ENCODE measurements at places on chromosomes 5 and 9. TPM values are rescaled to one million over a fixed set of nuclear protein-coding genes. Genes with fewer than 3 reads are reported as not detected.

IFNK gene
- polyA plus RNA-seq, result not detected

TAF1L gene
- not detected for polyA plus RNA-seq

GRM6 gene
- 0.01 TPM for polyA plus RNA-seq

OTULINL gene
- 21.1 TPM for polyA plus RNA-seq

TEX10 gene
- 4.8 TPM for polyA plus RNA-seq

ST6GALNAC4 gene
- 25.2 TPM for polyA plus RNA-seq

AMBP gene
- polyA plus RNA-seq, result not detected

LRRC19 gene
- 25.9 TPM for polyA plus RNA-seq

PCDHB4 gene
- polyA plus RNA-seq, result 0.60 TPM

CLIC3 gene
- polyA plus RNA-seq, result not detected

PKD2L2 gene
- 0.07 TPM for polyA plus RNA-seq

ECSCR gene
- 2.5 TPM for polyA plus RNA-seq

OLFML2A gene
- 3.4 TPM for polyA plus RNA-seq

COX7C gene
- 1,769 TPM for polyA plus RNA-seq

C5orf58 gene
- not detected for polyA plus RNA-seq

TMEM250 gene
- 48.4 TPM for polyA plus RNA-seq

ADAMTS16 gene
- not detected for polyA plus RNA-seq

DDX4 gene
- not detected for polyA plus RNA-seq

PCA3 gene
- 0.60 TPM for polyA plus RNA-seq

WHRN gene
- polyA plus RNA-seq, result 0.60 TPM

OR1Q1 gene
- polyA plus RNA-seq, result not detected

MARCHF11 gene
- not detected for polyA plus RNA-seq

GRIN3A gene
- polyA plus RNA-seq, result 1.2 TPM

FKTN gene
- polyA plus RNA-seq, result 1.4 TPM

TAS2R1 gene
- polyA plus RNA-seq, result not detected

PCDHA1 gene
- not detected for polyA plus RNA-seq

FST gene
- polyA plus RNA-seq, result 1.9 TPM

GABRB2 gene
- polyA plus RNA-seq, result under 0.01 TPM

BTNL9 gene
- polyA plus RNA-seq, result 0.46 TPM

PCDHB12 gene
- polyA plus RNA-seq, result not detected

LMNB1 gene
- 53.5 TPM for polyA plus RNA-seq

CCIN gene
- not detected for polyA plus RNA-seq

DAP gene
- polyA plus RNA-seq, result 111 TPM

CREBRF gene
- 6.6 TPM for polyA plus RNA-seq

ACOT12 gene
- not detected for polyA plus RNA-seq

TCERG1 gene
- 10.9 TPM for polyA plus RNA-seq

Measured in sigmoid colon (tissue), 7 donors.